Activated T-helper 1 cell treated with anti-CD3 and anti-CD28 coated beads, Interleukin-2, amount 50 U/mL, for 16 hours (primary cell): ENCODE measurements at places on chromosomes 1 and 21.

- DNase-seq = no peak
Measured at GRCh38 chr1:47578026-47578720, 140.3 kb downstream of the FOXD2 start.

DNA sequence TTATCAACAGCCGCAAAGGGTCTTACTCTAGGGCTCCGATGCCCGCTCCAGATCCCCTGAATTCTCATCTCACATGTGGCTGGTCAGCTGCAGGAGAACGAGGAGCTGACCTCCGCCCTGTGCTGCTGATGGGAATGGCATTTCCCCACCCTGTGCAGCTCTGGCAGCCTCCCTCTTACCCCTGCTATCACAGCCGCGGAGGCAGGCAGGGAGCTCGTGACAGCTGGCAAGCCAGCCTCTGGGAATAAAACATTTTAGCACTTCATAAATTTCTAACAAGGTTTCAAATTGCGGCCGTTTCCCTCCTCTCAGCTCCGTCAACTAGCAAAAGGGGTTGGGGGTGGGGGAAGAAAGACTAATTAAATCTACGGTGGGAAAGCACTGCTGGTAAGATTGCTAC, 81.1 kb downstream of the DSCAM start:
- DNase-seq = no peak

DNA sequence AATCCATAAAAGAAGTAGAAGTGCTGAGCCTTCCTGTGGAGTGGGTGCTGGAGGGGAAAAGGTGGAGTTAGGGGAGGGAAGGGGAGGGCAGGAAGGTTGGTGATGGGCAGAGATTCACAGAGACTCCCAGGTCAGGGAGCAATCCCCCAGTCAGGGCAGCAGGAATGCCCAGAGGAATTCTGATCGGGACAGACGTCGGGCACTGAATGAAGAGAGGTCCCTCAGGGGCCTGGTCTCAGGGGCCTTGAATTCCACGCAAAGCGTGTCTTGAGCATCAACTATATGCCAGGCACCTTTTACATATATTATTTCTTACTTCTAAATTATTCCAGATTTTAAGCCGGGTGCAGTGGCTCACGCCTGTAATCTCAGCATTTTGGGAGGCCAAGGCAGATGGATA, 7.2 kb upstream of the PADI1 start:
- DNase-seq = no peak

- no peak for DNase-seq
Measured at GRCh38 chr1:162994921-162995320, 74.2 kb upstream of the RGS4 start.

GRCh38 chr1:181089676-181090544, 1.4 kb downstream of the IER5 start:
- peak; percentile 69 for DNase-seq

DNA sequence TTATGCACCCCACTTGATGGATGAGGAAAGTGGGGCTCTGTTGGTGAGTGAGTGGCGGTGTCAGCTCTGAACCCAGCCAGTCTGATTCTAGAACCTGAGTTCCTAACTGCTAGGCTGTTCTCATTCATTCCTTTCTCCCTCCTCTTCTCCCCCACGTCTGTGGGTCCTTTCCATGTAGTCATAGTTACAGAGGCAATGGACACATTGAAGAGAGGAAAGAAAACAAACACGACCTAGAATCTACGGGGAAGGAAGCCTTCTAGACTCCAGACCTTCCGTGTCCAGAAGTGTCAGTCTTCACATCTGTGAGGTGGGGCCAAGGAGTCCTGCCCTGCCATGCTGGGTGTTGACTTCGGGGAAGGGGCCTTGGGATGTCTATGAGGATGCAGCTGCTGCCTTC, 115.8 kb upstream of the WNT4 start:
- DNase-seq = no peak

DNA sequence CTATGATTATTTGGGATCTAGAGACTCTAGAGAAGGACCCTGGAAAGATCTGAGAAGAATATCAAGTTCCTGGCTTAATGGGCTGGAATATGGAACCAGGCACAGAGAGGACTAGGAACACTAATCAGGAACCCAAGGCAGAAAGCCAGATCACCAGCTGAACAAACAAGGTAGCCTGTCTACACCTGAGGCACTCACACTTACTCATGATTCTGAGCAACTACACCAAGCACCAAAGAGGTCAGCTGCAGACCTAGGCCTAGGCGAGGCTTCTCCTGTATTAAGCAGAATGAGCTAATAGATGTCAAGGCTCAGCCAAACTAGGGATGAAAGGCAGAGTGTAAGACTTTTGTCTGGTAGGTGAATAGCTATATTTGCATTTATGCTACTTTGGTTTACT, 368.1 kb downstream of the LTN1 start:
- no peak for DNase-seq

DNA sequence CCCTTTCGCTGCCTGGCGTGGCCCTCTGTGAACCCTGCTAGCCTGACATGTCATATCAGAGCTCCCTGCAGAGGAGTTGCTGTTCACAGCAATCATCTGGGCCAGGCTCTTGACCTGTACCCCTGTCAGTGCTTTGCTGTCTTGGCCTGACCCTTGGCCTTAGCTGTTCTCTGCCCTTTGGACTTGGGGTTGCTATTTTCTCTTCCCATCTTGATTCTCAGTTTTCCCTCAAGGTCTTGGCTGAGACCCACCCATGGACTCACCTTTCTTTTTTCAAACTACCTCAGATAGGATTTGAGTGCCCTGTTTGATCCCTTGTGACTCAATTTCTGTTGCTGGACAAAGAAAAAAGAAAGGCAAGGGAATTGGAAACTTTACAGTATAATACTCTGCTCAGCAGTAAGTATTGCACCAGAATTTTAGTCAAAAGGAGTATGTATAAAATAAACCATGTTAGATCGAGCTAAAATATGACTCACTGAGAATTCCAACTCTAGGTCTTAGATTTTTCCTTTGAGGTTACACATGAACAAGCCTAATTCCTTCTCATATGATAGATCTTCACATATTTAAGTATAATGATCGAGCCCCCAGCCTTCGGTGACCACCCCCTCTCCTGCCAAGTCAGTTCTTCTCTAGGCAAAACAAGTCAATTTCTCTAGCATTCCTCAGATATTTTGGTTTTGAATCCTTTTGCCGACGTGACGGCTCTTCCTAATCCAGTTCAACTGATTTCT, 110.5 kb downstream of the NGF start:
- DNase-seq = no peak

- DNase-seq = no peak
Measured at GRCh38 chr1:180092931-180093650, 61.6 kb upstream of the QSOX1 start.

GRCh38 chr1:66725885-66726665, 26.2 kb upstream of the DYNLT5 start:
- peak; percentile 19 for DNase-seq

DNA sequence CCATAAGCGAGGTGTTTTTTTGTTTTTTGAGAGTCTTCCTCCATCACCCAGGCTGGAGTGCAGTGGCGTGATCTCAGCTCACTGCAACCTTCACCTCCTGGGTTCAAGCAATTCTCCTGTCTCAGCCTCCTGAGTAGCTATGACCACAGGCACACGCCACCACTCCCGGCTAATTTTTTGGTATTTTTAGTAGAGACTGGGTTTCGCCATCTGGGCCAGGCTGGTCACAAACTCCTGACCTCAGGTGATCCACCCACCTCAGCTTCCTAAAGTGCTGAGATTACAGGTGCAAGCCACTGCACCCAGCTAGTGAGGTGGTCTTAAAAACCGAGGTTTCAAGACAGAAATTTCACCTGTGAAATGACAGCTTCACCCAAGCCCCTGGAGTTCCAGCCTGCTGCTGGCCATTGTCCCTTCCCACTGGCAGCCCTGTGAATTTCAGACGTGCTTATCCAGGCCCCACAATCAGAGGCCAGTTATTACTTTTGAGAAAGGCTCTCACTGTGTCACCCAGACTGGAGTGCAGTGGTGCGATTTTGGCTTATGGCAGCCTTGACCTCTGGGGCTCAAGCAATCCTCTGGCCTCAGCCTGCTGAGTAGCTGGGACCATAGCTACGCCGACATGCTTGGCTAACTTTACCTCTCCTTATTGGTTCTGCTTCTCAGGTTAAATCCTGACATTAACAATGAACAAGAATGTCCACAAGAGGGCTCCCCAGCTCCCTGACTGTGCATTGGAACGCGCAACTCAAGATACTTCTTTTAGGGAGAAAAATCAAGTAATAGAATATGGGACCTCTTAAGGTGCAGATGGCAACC, 19.4 kb downstream of the ENO1 start:
- no peak for DNase-seq

GRCh38 chr1:182533896-182534295, 55.2 kb downstream of the RNASEL start:
- DNase-seq = no peak

DNA sequence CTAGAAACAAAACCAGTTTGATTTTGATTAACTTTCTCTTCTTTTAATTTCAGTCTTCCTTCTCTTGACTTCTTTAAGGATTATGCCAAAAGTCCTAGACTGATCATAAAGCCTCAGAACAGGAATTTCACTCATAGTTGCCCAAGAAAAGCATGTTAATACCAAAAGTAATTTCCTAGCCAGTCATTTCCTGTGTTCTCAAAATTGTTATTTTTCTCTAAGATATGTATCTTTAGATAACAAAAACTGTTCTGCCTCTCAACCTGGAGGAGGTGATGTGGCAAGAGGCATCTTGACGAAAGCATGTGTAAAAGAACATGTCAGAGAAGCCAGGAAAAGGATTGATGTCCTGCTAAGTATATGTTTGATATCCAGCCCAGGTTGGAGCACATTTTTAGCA, 78.0 kb upstream of the IPO9 start:
- no peak for DNase-seq

GRCh38 chr1:20078711-20079110, 8.7 kb downstream of the PLA2G5 start:
- no peak for DNase-seq

- no peak for DNase-seq
Measured at GRCh38 chr1:196001188-196001587, 607.1 kb downstream of the KCNT2 start.

GRCh38 chr1:16091296-16091695, 17.8 kb upstream of the FAM131C start:
- DNase-seq = no peak

- no peak for DNase-seq
Measured at GRCh38 chr1:246587032-246587431, 20.8 kb downstream of the CNST start.

DNA sequence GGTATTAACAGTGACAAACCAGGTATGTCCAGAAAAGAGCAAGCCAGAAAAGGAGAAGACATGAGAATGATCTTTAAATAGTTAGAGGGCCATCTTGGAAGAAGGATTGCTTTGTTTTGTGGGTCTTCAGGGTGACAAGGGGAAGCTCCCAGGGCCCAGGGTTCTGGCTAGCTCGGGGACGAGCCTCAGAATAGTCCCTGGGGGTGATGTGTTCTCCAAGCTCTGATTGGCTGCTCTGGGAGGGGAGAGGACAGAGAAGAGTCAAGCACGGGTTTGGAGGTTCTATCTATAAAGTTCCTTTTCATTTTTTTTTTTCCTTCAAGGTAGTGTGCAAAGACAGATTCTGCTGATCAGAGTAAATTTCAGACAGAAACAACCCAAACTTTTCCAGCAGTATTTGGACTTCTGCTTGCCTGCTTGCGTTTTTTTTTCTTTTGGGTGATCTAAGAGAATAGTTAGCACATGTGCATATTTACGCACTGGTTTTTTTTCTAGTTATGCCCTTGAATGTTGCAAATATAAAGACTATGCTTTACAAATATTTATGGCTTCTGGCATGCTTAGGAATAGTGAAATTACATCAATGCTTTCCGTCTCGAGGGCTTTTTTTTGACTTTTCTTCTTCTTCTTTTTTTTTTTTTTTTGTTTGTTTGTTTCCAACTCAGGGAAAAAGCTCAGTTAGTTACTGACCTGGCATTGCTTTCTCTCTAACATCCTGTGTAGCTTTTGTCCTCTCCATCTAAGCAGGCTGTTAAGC, 59.7 kb downstream of the ROR1 start:
- no peak for DNase-seq

DNA sequence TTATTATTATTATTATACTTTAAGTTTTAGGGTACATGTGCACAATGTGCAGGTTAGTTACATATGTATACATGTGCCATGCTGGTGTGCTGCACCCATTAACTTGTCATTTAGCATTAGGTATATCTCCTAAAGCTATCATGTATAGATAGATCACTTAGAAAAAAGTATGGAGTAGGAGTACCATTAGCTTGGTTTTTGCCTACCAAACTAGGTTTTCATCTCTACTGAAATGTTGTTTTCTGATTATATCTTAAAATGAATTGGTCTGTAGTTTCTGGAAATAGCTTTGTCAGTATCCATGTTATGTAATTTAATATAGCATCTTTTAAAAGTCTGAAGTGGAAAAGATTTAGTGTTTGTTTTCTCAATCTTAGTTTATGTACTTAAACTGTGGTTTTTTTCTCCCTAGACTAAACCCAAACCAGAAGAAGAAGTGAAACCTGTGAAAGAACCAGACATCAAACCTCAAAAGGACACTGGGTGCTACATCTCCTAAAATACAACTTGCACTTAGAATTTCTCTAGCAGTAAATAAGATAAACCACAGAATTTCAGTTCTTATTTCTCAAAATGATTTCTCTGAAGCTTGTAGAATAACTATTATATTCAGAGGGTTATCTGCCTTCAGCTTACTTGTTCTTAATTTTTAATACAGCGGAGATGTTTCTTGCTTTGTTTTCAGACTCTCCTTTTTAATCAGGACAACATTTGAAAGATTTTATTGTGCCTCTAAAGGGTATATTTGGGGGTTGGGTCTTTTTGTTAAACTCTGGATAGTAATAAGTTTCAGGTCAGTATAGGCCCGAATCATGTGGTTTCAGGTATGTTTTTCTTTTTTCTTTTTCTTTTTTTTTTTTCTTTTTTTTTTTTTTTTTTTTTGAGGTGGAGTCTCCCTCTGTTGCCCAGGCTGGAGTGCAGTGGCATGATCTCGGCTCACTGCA, 4.5 kb upstream of the FAM177B start:
- no peak for DNase-seq

DNA sequence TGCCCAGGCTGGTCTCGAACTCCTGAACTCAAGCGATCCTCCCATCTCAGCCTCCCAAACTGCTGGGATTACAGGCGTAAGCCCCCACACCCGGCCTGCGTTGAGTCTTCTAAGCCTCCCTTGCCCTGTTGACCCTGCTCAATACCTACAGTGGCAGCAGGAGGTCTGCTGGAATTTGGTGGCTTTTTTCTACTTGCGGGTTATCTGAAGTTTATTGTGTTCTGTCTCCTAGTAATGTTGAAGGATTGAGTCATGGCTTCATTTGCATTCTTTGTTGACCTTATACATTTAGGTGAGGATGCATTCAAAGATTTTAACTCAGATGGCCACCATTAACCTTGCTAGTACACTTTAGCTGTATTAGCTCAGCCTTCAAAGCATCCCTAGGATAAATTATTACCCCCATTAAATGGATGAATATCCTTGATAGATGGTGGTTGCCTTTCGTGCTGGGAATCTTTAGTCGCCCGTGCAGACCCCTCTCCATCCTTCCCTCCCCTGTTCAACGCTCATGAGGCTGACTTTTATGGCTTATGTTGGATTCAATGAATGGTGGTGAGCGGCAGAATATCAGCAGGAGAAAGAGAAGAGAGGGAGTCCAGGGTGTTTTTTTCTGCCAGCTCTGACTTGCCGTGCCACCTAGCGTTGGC, 9.7 kb upstream of the NPPB start:
- DNase-seq = no peak

- no peak for DNase-seq
Measured at GRCh38 chr21:43917515-43918384, 52.7 kb downstream of the AGPAT3 start.

GRCh38 chr1:59967141-59967697, 40.6 kb upstream of the CYP2J2 start:
- DNase-seq = no peak

GRCh38 chr1:24484199-24484598, 18.4 kb upstream of the RCAN3 start:
- DNase-seq = no peak
